ENCODE measurements at places on chromosomes 11 and 22.

DNA sequence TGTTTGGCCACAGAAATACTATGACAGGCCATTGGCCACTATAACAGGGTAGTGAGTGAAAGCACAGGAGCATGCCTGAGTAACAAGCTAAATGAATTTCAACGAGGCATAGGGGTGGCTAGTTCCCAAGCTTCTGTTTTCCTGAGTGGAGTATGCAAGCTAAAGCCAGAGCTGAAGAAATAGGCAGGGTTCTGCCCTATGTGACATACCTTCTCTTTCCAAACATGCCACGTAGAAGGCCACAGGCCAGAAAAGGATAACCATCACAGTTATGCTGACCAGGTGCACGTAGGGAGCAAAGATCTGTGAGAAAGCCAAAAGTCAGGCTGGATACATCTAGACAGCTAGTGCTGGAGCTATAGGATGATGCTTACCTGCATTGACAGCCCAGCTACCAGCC lies 30.6 kb downstream of the GDPD4 start:
- H3K27ac ChIP-seq: no peak overlapping the region
- no peaks in the 10 kb centered on the region for H3K27me3 ChIP-seq
- H3K36me3 ChIP-seq: no peaks in the 10 kb centered on the region
- no peak for DNase-seq
- no peaks in the 10 kb centered on the region for H3K4me1 ChIP-seq
- no peak overlapping the region for H3K4me3 ChIP-seq

DNA sequence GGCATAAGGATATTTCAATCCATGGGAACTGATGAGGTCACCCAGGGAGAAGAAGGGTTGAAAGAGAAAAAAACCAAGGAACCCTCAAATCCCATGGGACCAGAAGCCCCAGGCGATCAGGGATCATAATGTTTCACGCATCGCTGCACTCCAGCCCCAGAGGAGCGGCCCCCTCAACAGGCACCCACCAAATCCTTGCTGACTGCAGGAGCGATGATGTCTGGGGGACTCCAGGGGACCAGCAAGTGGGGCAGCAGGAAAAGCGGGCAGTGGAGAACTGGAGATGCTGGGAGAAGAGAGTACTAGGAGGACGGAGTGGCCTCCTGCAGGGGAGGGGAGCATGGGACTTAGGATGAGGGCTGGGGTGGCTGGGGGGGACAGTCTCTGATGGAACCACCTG lies 47.7 kb upstream of the LINC01488 start:
- peaks cover 61% of the 10 kb centered on the region for H3K4me1 ChIP-seq
- peaks cover 10% of the 10 kb centered on the region for H3K27me3 ChIP-seq
- H3K27ac ChIP-seq: no peak overlapping the region

GRCh38 chr22:46330426-46330825 lies 5.1 kb upstream of the TRMU start:
- H3K4me1 ChIP-seq: peaks cover 6% of the 10 kb centered on the region
- peaks cover 46% of the 10 kb centered on the region for H3K36me3 ChIP-seq
- H3K27me3 ChIP-seq: no peaks in the 10 kb centered on the region

DNA sequence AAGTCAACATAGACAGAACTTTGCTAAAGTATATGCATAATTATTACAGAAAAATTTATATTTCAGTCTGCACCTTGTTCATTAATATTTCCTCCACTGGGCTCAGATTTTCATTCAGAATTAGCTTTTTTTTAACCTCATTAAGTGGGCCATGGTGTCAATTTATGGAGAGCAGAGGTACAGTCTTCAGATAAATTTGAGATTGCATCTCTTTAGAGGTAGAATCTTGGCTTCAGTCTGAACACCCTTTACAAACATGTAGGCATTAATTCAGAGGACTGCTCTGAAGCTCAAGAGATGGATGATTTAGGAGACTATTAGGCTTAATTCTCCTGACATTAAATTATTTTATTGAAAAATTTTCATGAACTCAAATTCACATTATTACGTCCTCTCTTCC lies 3.4 kb upstream of the HBB start:
- H3K27me3 ChIP-seq: no peaks in the 10 kb centered on the region
- no peak overlapping the region for H3K4me3 ChIP-seq
- no peak for DNase-seq
- H3K27ac ChIP-seq: no peak overlapping the region

DNA sequence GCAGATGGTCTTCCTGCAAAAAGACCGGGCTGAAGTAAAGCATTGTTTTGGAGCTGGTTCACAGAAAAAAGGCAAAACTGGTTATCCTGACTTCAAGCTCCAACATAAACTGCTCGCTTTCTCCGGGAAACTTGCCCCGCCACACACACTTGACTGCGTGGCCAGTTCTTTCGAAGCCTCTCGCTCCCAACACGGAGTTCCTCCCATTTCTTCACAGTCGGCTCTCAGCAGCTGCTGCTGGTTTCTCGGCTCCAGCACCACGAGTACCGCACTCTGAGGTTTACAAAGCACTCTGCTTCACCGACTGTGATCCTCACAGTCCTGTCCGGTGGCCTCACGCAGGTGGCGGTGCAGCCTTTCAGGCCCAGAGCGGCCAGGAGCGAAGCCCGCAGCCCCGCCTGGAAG lies 264 bp downstream of the CHEK1 start:
- H3K36me3 ChIP-seq: peaks cover 14% of the 10 kb centered on the region
- H3K4me1 ChIP-seq: peaks cover 8% of the 10 kb centered on the region
- peak overlapping the region; percentile 99 for H3K27ac ChIP-seq

DNA sequence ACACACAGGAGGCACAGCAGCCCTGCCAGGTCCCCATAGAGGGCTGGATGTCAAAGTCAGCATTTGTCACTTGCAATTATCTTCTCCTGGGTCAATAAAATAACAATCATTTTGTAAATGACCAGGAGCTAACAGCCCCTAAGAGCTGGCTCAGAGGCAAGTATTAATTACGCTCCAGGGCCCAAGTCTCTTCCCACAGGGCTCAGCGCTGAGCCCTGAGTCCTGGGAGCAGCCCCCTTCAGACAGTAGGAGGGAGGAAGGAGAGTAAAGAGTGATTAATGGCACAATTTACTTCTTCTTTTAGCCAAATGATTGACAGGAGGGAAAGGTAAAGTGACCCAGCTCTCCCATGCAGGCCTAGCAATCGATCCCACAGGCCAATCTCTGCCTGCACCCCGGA lies 99.0 kb upstream of the DRD2 start:
- no peak overlapping the region for H3K4me3 ChIP-seq
- DNase-seq: no peak
- peaks cover 18% of the 10 kb centered on the region for H3K4me1 ChIP-seq
- peaks cover 3% of the 10 kb centered on the region for H3K27me3 ChIP-seq
- no peaks in the 10 kb centered on the region for H3K36me3 ChIP-seq
- no peak overlapping the region for H3K27ac ChIP-seq

DNA sequence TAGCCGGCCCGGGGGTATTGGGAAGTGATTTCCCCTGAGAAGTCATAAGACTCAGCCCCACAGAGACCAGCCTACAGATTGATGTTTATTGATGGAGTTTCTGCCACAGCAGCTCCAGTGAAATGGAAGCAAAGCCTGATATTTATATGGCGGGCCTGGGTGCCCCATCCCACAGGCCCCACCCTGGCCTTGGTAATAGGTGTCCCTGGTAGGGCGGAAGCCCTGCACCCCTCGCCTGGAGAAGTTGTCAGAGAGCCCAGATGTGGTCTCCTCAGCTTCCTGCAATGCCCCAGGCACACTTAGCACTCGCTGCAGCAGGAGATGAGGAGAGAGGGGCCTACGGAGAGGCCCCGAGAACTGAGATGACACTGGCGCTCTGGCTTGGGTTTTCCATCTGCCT lies 107.4 kb downstream of the MORC2 start:
- DNase-seq: no peak
- no peak overlapping the region for H3K4me3 ChIP-seq
- peaks cover 2% of the 10 kb centered on the region for H3K4me1 ChIP-seq
- H3K36me3 ChIP-seq: no peaks in the 10 kb centered on the region
- no peak overlapping the region for H3K27ac ChIP-seq

- DNase-seq: peak; percentile 73
- H3K27me3 ChIP-seq: no peaks in the 10 kb centered on the region
- H3K36me3 ChIP-seq: no peaks in the 10 kb centered on the region
- H3K27ac ChIP-seq: peak overlapping the region; percentile 79
- H3K4me1 ChIP-seq: peaks cover 21% of the 10 kb centered on the region
These were observed 344.1 kb downstream of the SOX6 start for GRCh38 chr11:16012125-16012751.

- peak overlapping the region; percentile 85 for H3K4me3 ChIP-seq
- H3K27me3 ChIP-seq: no peaks in the 10 kb centered on the region
These were observed 1.4 kb downstream of the PCSK7 start for GRCh38 chr11:117230286-117230961.

DNA sequence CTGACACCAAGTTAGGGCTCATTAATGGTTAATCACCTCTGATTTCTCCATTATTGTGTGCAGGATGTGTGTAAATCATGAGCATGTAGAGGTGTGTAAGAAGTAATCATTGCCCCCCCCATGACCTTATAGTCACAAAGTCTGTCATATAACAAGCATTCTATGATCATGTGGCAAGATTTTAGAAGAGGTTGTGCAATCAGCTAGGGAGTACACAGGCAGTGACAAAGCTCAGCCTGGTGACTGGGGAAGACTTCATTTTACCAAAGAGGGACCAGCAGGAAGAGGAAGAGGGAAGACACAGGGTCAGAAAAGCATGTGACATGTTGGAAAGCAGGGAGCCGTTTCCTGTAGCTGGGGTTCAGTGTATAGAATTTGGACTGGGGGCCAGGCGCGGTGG lies 176.5 kb upstream of the LARGE1 start:
- no peaks in the 10 kb centered on the region for H3K36me3 ChIP-seq
- H3K27me3 ChIP-seq: no peaks in the 10 kb centered on the region
- no peak overlapping the region for H3K27ac ChIP-seq
- H3K4me1 ChIP-seq: no peaks in the 10 kb centered on the region
- no peak for DNase-seq

DNA sequence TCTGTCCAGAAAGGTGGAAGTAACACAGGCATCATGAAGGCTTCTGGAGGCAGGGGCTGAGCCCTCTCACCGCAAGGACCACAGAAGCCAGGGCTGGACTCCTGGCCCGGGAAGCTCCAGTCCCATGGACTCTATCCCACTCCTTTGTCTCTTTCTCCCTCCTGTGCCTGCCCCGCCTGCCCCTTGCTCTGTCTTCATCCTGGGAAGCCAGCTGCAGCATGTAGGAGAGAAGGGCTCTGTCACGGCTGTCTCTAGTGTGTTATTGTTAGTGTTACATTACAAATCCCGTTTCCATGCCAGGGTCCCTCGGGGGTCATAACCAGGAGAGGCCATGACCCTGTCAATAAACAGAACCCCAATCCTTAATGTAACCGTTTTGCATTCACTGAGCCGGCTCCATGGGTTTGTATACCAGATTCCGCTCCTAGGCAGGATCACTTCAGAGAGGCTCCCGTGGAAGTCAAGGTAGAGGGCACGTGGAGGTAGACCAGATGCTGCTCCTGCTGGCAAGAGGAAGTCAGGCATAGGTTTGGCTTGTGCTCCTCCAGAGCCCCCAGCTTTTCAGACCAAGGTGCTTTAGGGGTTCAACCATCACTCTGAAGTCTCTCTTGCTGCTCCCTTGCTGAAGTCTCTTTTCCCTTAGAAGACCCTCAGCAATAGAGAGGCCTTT lies 293.2 kb downstream of the ETS1 start:
- H3K27me3 ChIP-seq: peaks cover 4% of the 10 kb centered on the region
- H3K4me1 ChIP-seq: peaks cover 34% of the 10 kb centered on the region

- H3K4me3 ChIP-seq: no peak overlapping the region
- no peaks in the 10 kb centered on the region for H3K4me1 ChIP-seq
- H3K27me3 ChIP-seq: peaks cover 2% of the 10 kb centered on the region
- no peaks in the 10 kb centered on the region for H3K36me3 ChIP-seq
These were observed 19.8 kb upstream of the PRAME start for GRCh38 chr22:22578702-22579424.

- DNase-seq: peak; percentile 39
- no peaks in the 10 kb centered on the region for H3K27me3 ChIP-seq
- H3K4me3 ChIP-seq: no peak overlapping the region
- peaks cover 2% of the 10 kb centered on the region for H3K4me1 ChIP-seq
- no peaks in the 10 kb centered on the region for H3K36me3 ChIP-seq
- H3K27ac ChIP-seq: no peak overlapping the region
These were observed 218.7 kb upstream of the BLID start for GRCh38 chr11:122334546-122335339.

DNA sequence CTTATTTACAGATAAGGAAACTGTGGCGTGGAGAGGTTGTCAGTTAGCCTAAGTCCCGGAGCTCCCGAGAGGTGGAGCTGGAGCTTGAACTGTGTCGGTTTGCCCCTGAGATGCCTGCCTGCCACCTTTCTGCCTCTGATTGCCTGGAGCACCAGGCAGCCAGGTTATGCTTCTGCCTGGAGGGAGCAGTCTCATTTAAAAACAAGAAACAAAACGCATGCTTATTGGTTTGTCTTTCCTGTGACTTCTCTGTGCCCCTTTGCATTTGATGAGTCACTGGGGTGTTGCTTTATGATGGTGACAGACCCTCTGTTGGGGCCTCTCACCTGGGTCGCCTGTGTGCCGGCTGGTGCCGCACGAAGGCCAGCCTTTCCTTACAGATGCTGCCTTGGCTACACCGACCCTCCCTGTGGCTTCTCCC lies 12.2 kb downstream of the AP2A2 start:
- H3K27ac ChIP-seq: no peak overlapping the region
- peaks cover 16% of the 10 kb centered on the region for H3K4me1 ChIP-seq
- DNase-seq: no peak
- no peak overlapping the region for H3K4me3 ChIP-seq
- H3K27me3 ChIP-seq: no peaks in the 10 kb centered on the region

- H3K27me3 ChIP-seq: peaks cover 2% of the 10 kb centered on the region
- H3K4me3 ChIP-seq: no peak overlapping the region
- H3K27ac ChIP-seq: no peak overlapping the region
- DNase-seq: no peak
- H3K4me1 ChIP-seq: no peaks in the 10 kb centered on the region
- H3K36me3 ChIP-seq: no peaks in the 10 kb centered on the region
These were observed 33.9 kb upstream of the CXCR5 start for GRCh38 chr11:118849825-118850224.

DNA sequence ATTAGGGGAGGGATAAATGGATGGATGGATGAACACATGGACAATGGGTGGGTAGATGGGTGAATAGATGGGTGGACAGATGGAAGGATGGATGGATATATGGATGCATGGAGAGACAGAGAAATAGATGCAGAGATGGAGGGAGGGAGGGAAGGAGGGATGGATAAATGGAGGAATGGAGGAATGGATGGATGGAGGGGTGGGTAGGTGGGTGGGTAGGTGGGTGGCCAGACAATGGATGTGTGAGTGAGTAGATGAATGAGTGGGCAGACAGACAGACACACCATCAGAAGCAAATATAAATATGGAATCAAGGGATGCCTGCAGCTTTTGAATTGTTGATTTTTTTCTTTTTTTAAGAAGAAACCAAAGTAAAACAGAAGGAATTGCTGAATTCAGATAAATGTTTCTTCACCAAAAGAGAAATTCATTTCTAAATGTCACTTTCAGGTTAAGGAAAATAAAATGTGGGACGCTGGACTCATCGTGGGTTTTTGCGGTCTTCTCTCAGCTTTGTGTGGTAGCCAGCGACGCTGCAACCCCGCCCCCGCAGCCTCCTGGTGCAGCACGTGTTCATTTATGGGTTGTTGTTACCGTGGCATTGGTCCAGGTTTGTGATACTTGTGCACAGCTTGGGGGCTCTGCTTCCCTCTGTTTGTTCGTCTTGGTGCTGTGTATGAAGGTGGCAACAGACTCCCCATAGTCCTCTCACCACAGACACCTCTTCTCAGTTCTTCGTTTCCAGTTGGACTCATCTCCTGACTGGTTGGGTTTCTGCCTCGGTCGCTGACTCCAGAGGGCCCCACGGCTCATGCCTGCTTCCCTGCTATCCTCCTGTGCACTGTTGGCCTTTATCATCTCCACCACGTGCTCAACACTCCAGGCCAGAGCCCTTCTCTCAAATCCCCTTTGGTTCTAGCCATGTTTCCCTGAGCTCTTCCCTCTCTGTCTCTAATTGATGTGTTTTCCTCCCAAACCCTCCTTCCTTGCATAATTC lies 76.4 kb downstream of the CDKN1C start:
- no peak for DNase-seq
- peaks cover 21% of the 10 kb centered on the region for H3K27me3 ChIP-seq
- H3K36me3 ChIP-seq: no peaks in the 10 kb centered on the region
- H3K4me3 ChIP-seq: no peak overlapping the region
- peaks cover 77% of the 10 kb centered on the region for H3K4me1 ChIP-seq
